ENCODE measurements at places on chromosomes 3 and 15. TPM values are rescaled to one million over a fixed set of nuclear protein-coding genes. Genes with fewer than 3 reads are reported as not detected.

COL6A5 gene
- total RNA-seq: not detected

FURIN gene
- 109 TPM for total RNA-seq

CTXND1 gene
- total RNA-seq: 0.64 TPM

FES gene
- total RNA-seq: 7.0 TPM

CELSR3 gene
- total RNA-seq: 2.5 TPM

ANKDD1A gene
- 7.1 TPM for total RNA-seq

ZNF662 gene
- total RNA-seq: 6.0 TPM

ZNF860 gene
- total RNA-seq: 5.4 TPM

DNA sequence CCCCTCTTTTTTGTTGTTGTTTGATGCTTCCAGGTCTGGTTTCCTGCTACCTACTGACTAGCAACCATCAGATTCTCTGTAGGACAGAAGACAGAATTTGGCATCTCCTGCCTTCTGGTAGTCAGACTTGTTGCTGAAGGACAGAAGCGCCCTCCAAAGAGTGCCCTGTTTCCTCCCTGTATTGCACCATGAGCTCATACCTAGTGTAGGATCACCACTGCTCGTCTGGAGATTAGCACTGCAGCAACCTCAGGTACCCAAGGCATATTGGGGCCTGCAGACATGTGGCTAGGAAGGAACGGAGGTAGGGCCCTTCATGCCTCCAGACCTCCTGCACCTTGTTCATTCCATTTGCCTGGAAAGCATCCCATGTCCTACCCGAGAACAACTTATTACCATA lies 78.1 kb downstream of the NPTN start:
- no peak for DNase-seq
- H3K4me3 ChIP-seq: no peak overlapping the region
- H3K27me3 ChIP-seq: no peaks in the 10 kb centered on the region
- no peak overlapping the region for H3K27ac ChIP-seq
- no peaks in the 10 kb centered on the region for H3K36me3 ChIP-seq
- no peaks in the 10 kb centered on the region for H3K4me1 ChIP-seq

GRCh38 chr3:165770781-165771180 lies 66.4 kb downstream of the BCHE start:
- H3K4me3 ChIP-seq: no peak overlapping the region
- H3K27me3 ChIP-seq: no peaks in the 10 kb centered on the region
- H3K27ac ChIP-seq: no peak overlapping the region
- no peak for DNase-seq
- no peaks in the 10 kb centered on the region for H3K4me1 ChIP-seq
- no peaks in the 10 kb centered on the region for H3K36me3 ChIP-seq

- no peaks in the 10 kb centered on the region for H3K36me3 ChIP-seq
- H3K27me3 ChIP-seq: no peaks in the 10 kb centered on the region
These were observed 69.2 kb downstream of the PLXNA1 start for GRCh38 chr3:127052121-127052561.

GRCh38 chr3:113329757-113330156 lies 111.5 kb downstream of the CFAP44 start:
- no peak overlapping the region for H3K27ac ChIP-seq
- no peak overlapping the region for H3K4me3 ChIP-seq
- no peaks in the 10 kb centered on the region for H3K4me1 ChIP-seq
- no peaks in the 10 kb centered on the region for H3K27me3 ChIP-seq
- no peak for DNase-seq
- H3K36me3 ChIP-seq: peaks cover 7% of the 10 kb centered on the region

GRCh38 chr3:45558431-45558830 lies 36.1 kb upstream of the LIMD1 start:
- DNase-seq: no peak
- H3K27ac ChIP-seq: no peak overlapping the region
- no peaks in the 10 kb centered on the region for H3K36me3 ChIP-seq
- H3K27me3 ChIP-seq: no peaks in the 10 kb centered on the region
- no peak overlapping the region for H3K4me3 ChIP-seq
- peaks cover 11% of the 10 kb centered on the region for H3K4me1 ChIP-seq

- H3K36me3 ChIP-seq: no peaks in the 10 kb centered on the region
- DNase-seq: no peak
- H3K4me1 ChIP-seq: no peaks in the 10 kb centered on the region
- no peaks in the 10 kb centered on the region for H3K27me3 ChIP-seq
- no peak overlapping the region for H3K4me3 ChIP-seq
- H3K27ac ChIP-seq: no peak overlapping the region
These were observed 17.7 kb downstream of the RBP1 start for GRCh38 chr3:139521816-139522215.

- DNase-seq: no peak
- no peaks in the 10 kb centered on the region for H3K27me3 ChIP-seq
- H3K4me1 ChIP-seq: peaks cover 24% of the 10 kb centered on the region
- H3K4me3 ChIP-seq: no peak overlapping the region
- H3K27ac ChIP-seq: no peak overlapping the region
These were observed 4.1 kb downstream of the PBRM1 start for GRCh38 chr3:52681596-52681995.

DNA sequence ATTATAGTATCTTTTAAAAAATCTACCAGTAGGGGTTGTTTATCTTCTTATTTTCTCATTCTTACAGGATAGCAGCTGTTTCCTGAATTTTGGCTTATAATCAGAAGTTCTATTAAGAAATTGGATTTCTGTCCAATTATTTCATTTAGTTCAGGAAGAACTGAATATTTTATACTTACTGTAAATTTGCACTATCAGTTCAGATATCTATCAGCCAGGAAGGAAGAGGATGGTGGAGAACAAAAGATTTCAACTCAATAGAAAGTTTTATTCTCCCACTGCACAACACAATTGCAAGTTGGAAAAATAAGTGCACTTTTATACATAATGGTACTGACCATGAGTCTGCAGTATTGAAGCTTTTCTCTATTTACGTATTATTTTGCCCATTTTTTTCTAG lies 400.9 kb downstream of the PLOD2 start:
- no peak overlapping the region for H3K27ac ChIP-seq
- H3K4me1 ChIP-seq: no peaks in the 10 kb centered on the region
- DNase-seq: no peak
- H3K27me3 ChIP-seq: no peaks in the 10 kb centered on the region
- no peaks in the 10 kb centered on the region for H3K36me3 ChIP-seq

DNA sequence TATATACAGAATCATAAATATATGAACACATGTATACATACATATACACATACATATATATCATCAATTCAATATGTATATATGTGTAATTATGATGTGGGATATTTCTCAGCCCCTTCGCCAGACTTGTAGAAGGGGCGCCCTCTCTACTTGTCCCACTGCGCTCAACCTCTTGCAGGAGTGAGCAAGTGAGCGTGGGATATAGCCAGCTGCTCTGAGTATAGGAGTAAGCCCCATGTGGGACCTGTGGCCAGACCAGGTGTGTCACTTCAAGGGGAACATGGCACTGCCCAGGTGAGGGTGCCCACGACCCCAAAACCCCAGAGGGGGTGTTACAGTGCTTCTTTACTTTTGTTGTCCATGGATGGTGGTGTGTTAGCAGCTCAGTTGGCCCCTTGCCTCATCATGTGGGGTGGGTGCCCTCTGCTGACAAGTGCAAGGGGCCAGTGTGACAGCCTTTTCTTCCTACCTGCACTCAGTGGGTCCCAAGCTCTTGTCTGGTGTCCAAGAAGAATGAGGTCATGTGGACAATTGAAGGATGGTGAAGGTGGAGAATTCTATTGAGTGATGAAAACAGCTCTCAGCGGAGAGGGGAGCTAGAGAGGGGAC lies 304.1 kb downstream of the UNC13C start:
- no peak for DNase-seq
- H3K4me3 ChIP-seq: no peak overlapping the region
- no peak overlapping the region for H3K27ac ChIP-seq
- no peaks in the 10 kb centered on the region for H3K27me3 ChIP-seq

DNA sequence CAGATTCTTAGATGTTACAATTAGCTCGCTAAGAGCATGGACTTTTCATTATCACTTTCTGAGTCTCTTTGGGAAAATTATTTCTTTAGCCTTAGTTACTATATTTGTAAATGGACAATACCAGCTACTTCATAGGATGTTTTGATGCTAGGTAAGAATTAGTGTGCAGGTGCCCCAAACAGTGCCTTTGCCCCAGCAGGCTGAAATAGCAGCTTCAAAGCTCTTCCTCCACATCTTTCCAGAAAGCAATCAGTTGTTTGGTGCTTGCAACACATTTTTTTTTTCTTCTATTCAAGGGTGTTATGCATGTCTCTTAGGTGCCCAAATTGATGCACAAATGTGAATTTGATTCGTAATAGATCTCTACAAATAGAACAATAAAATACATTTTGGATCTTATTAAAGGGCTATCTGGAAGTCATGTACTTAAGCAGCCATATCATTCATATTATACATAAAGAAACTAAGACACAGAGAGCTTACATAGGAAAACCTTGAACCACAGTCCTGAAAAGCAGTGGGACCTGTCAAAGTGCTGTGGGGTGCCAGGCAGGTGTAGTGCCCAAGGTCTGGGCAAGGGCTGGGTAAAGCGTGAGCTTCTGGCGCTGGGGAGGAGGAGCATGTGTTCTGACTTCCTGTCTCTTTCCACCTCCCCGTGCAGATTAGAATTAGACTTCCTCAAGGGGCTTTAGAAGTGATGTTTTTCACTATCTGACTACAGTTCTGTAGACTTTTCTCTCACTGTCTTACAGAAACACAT lies 62.9 kb downstream of the FNDC3B start:
- H3K4me1 ChIP-seq: peaks cover 57% of the 10 kb centered on the region
- peak; percentile 49 for DNase-seq
- no peak overlapping the region for H3K4me3 ChIP-seq
- H3K27me3 ChIP-seq: no peaks in the 10 kb centered on the region

GRCh38 chr3:102571720-102572384 lies 137.0 kb downstream of the ZPLD1 start:
- no peaks in the 10 kb centered on the region for H3K36me3 ChIP-seq
- H3K27ac ChIP-seq: no peak overlapping the region
- H3K4me3 ChIP-seq: no peak overlapping the region
- H3K4me1 ChIP-seq: no peaks in the 10 kb centered on the region
- no peak for DNase-seq
- H3K27me3 ChIP-seq: no peaks in the 10 kb centered on the region

GRCh38 chr3:70108072-70108471 lies 108.5 kb downstream of the SAMMSON start:
- no peak for DNase-seq
- H3K27ac ChIP-seq: no peak overlapping the region
- H3K36me3 ChIP-seq: no peaks in the 10 kb centered on the region
- H3K27me3 ChIP-seq: no peaks in the 10 kb centered on the region

GRCh38 chr3:175433026-175433674 lies 574.0 kb downstream of the NAALADL2 start:
- H3K4me3 ChIP-seq: no peak overlapping the region
- H3K36me3 ChIP-seq: no peaks in the 10 kb centered on the region
- no peaks in the 10 kb centered on the region for H3K4me1 ChIP-seq
- H3K27ac ChIP-seq: no peak overlapping the region
- DNase-seq: no peak

DNA sequence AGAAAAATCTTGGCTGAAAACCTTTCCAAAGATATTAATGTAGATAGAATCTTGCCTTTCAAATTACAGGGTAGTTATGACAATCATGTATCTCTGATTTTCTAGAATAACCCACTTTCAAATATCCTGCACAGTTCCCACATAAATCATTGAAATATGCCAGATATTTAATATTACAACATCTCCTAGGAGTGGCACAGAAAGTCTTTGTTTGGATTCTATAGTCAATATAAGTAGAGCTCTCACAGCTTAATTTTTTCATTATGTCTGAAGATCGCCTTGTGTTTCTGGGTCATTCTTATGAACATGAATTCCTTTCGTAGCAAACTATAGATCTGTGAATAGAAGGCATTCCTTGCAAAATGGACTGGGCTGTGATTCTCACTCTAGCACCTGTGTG lies 5.0 kb downstream of the RARB start:
- no peak overlapping the region for H3K27ac ChIP-seq
- no peaks in the 10 kb centered on the region for H3K36me3 ChIP-seq

GRCh38 chr3:95453242-95453641 lies 1361.2 kb upstream of the EPHA6 start:
- H3K4me1 ChIP-seq: no peaks in the 10 kb centered on the region
- no peak for DNase-seq
- H3K27me3 ChIP-seq: no peaks in the 10 kb centered on the region
- no peaks in the 10 kb centered on the region for H3K36me3 ChIP-seq
- no peak overlapping the region for H3K27ac ChIP-seq

DNA sequence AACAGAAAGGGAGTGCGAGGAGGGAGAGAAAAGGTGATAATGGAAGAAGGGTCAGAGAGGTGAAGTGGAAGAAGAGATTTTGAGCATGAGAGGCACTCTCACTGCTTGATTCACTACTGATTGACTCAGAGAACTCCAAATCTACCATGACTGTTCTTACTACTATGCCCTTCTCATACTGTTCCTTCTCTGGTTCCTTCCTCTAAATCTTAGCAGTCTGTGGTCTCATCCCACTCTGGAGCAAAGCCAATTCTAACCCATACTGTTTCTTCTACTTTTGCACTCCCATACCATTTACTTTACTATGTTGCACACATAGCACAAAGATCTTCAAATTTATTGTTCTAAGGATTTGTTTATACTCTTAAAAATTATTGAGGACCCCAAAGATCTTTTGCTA lies 100.8 kb downstream of the DTWD1 start:
- no peak overlapping the region for H3K4me3 ChIP-seq
- no peak overlapping the region for H3K27ac ChIP-seq
- H3K27me3 ChIP-seq: no peaks in the 10 kb centered on the region
- no peaks in the 10 kb centered on the region for H3K36me3 ChIP-seq

GRCh38 chr3:52805270-52806039 lies 10.9 kb downstream of the ITIH3 start:
- no peaks in the 10 kb centered on the region for H3K4me1 ChIP-seq
- no peak overlapping the region for H3K4me3 ChIP-seq
- no peaks in the 10 kb centered on the region for H3K36me3 ChIP-seq
- DNase-seq: no peak
- H3K27me3 ChIP-seq: no peaks in the 10 kb centered on the region
- no peak overlapping the region for H3K27ac ChIP-seq

- DNase-seq: no peak
- peaks cover 4% of the 10 kb centered on the region for H3K4me1 ChIP-seq
- H3K4me3 ChIP-seq: no peak overlapping the region
- no peaks in the 10 kb centered on the region for H3K27me3 ChIP-seq
- no peaks in the 10 kb centered on the region for H3K36me3 ChIP-seq
These were observed 14.1 kb downstream of the LYSMD4 start for GRCh38 chr15:99719096-99719541.

DNA sequence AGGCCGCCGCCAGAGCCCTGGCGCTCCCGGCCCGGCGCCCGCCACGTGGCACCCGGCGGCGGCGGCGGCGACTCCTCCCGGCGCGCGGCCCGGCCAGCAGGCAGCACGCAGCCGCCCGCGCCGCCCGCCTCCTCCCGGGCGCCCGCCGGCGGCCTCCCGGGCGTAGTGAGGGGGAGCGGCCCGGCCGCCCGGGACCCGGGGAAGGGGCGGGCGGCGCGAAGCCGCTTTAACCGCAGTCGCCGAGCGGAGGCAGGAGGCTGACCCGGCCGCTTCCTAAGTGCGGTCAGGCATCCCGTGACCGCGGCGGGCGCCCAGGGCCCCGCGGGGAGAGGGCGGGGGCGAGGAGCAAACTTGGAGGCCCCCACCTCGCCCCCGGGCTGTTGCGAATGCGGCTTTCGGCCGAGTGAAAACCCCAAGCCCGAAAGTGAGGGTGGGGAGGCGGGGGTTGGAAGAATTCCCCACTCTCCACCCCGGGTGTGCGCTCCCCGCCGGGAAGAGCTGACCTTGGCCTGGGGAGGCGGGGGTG lies 1.7 kb upstream of the HES1 start:
- peak; percentile 51 for DNase-seq
- H3K27ac ChIP-seq: peak overlapping the region; percentile 95
- H3K4me1 ChIP-seq: peaks cover 15% of the 10 kb centered on the region
- no peaks in the 10 kb centered on the region for H3K36me3 ChIP-seq
- no peaks in the 10 kb centered on the region for H3K27me3 ChIP-seq
